ENCODE measurements at places on chromosomes 12 and 14.

DNA sequence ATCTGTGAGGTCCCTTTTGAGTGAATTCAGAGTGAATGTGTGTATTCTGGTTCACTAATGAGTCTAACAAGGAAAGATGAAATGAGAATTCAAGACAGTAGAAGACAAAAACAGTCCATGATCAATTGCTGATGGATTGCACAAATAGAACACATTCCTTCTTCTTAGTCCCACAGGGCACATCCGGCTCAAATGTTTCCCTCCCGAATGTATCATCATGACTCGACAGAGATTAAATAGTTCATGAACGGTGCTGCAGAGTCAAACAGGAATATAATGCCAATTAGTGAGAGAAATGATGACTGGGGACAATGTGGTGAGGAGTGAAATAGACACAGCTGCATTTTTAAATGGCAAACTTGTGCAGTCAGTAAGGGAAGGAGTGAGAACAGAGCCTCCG is 11.5 kb upstream of the SFSWAP start:
- no peak for DNase-seq

GRCh38 chr14:100487304-100487703 is 99.9 kb downstream of the BEGAIN start:
- no peak for DNase-seq

GRCh38 chr14:62604524-62604923 is 440.7 kb downstream of the KCNH5 start:
- DNase-seq = no peak

- no peak for DNase-seq
Observed at GRCh38 chr12:588646-589045, 74.6 kb downstream of the NINJ2 start.

- no peak for DNase-seq
Observed at GRCh38 chr12:122942637-122943036, 23.6 kb downstream of the ABCB9 start.

All from HuH-7.5 (cell line).